Stimulated activated CD4-positive, alpha-beta T cell treated with anti-CD3 and anti-CD28 coated beads, Interleukin-1b, Interleukin-23, amount 100 ng/mL, for 1 hour (primary cell): ENCODE measurements at places on chromosomes 6 and 20.

DNA sequence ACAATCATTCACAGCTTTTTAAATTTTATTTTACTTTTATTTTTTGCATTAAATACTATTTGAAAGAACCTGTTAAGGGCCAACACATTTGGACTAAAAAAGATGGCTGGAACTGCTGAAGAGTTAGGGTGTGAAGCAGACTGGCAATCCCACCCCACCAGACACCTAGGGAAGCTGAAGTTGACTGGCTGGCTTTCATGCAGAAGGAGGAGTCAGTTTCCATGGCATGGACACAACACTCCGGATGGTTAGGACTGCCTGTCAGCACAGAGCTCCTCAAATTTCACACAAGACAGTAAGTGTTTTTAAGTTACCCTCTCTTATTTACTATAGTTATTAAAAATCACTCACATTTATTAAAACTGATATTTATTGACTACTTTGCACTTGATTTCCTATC lies at the start of gene ANKRD66:
Gene ANKRD66, plus strand, starts transcription at position 238 of the 400 bp plus-strand sequence. CDS start 5,016 bp downstream, outside the sequence.
- DNase-seq = no peak

DNA sequence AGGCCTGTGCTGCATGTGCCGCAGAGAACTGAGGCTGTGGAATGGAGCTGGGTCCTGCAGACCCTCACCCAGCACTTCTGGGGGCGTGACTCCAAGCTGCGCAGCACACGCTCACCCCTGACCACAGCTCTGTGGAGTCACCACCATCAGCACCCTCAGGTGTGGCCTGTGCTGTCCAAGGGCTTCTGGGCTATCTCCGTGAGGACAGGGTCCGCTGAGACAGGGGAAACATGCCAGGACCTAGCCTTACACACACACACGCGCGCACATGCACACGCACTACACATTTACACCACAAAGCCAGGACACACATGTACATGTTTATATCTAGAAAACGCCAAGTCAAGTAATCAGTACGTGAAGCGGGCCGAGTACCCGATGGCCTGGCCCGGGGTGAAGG lies 26.8 kb upstream of the TCFL5 start:
- no peak for DNase-seq

- DNase-seq = no peak
Measured at GRCh38 chr6:111737065-111737521, 131.4 kb upstream of the TRAF3IP2 start.

GRCh38 chr6:75368151-75368779 lies 83.7 kb upstream of the TMEM30A start:
- DNase-seq = no peak

DNA sequence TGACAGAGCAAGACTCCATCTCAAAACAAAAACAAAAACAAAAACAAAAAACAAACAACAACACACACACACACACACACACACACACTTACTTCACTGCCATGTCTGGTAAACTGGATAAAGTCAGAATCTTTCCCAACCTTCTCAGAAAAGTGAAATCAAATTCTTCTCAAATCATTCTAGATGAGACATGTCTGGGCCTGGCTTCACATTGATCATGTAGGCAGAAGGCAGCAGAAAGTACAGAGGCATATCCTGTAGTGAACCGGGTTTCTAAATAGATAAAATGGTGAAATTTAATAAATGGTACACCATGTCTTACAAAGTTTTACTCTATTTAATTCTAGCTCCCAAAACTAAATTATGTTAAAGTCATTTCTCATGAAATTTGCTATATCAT lies 14.9 kb upstream of the MRS2 start:
- DNase-seq = no peak
